ENCODE measurements at places on chromosomes 11 and 22.

DNA sequence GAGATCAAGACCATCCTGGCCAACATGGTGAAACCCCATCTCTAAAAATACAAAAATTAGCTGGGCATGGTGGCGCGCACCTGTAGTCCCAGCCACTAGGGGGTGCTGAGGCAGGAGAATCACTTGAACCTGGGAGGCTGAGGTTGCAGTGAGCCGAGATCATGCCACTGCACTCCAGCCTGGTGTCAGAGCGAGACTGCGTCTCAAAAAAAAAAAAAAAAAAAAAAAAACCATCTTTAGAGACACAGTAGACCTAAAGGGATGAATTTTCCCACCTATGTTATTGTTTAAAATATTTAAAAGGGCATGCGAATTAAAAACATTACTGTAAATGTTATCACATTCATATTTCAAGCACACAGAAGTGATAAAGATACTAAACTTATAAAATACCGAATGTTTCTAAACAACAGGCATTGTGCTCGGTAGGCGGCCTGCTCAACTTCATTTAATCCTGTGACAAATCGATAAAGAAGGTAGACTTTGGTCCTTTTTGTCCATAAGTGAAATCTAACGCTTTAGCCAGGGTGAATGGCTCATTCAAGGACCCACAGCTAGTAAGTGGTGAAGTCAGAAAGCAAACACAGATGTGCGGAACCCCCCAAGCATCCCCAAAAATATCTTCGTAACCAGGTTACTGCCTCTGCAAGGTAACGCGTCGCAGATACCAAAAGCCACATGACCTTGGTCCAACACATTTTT is 16.1 kb downstream of the NCAPD3 start:
- peak; percentile 61 for DNase-seq

- DNase-seq: no peak
These were observed 163.2 kb downstream of the PGR start for GRCh38 chr11:100966366-100966765.

DNA sequence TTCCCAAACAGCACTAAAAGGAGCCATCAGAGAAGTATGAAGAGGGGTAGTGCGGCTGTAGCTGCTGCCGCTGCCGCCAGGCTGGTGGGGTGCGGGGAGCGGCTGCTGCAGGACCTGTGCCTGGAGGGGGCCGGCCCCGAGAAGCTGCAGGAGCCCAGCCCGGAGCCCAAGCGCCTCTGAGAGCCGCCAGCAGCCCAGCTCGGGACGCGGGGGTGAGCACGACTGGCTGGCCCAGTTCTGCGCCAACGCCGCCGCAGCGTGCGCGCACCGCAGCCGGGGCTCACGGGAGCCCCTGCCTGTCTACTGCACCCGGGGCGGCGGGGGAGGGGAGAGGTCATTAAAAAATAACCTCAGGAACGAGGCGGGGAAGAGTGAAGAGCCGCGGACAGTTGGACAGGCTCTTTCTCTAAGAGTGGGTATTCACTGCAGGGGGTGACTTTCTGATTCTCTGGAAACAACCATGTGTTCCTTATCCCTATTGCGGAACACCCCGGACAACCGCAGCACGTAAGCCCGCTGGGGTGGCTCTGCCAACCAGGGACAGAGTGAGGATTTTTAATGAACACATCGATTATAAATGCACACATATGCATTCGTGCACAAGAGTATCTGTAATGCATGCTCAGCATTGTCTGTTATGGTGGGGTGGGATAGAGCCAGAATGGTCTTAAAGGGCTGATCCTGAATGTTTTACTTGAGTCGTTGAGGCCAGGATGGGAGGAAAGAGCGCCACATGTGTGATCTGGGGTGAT is 453 bp downstream of the GAS2 start:
- no peak for DNase-seq

DNA sequence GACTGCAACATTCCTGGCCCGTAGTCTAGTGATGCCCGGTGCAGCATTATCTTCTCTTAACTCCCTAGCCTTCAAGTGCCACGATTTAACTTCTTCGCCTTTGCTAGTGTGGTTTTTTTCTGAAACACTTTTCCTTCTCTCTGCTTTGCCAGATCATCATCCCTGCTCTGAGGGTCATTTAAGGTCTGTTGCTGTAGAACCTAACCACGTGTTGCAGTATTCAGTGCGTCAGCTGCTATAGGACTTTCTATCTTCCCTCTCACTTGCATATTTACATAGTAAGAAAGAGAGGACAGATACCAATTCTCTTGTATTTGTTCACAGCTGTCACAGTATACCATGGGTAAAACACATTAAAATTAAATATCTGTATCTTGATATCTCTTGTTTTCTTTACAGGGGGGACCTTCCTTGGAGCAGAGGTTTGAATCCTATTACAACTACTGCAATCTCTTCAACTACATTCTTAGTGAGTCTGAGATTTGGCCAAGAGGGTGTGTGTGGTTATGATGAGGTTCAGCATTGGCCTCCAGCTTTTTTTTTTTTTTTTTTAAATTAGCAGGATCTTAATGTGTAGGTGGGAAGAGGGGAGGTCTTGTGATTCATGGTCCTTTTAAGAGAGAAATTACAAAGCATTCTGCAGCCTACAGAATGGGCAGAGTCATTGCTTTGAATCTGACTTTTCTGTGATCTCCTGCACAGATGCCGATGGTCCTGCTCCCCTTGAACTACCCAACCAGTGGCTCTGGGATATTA is 13.5 kb downstream of the EIF3L start:
- no peak for DNase-seq

DNA sequence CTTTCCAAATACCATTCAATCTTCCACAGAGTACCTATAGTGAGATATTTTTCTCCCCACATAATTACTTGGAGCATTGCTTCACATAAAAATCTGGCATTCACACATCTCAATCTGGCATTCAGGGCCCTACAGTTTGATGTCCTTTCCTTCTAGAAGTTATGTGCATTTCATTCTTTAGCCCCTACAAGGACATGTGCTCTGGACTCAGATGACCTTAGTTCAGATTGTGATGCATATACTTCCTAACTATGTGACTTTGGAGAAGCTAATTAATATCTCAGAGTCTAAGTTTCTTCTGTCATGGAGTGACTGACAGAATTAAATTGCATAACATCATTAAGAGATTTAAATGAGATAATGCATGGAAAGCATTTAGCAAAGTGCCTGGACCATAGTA is 25.9 kb upstream of the PRSS23 start:
- no peak for DNase-seq

DNA sequence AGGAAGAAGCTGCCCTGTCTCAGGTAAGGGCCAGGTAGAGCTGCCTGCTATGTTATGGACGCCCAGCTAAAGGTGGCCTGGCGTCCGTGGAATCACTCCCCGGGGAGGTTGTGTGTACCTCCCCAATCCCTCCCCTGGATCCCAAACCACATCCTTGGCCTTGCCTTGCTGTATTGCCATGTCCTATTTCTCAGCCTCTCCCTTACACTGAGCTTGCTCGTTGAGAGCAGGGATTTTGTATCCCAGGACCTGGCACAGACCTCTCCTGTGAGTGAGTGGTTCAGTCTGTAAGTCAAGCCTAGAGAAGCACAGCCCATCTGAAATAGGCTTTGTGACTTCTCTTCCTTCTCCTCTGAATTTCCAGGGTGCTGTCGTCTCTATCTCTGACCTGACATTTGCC is 53.9 kb downstream of the TRAF6 start:
- DNase-seq: no peak

GRCh38 chr11:65225279-65226102 is 36.3 kb upstream of the POLA2 start:
- DNase-seq: peak; percentile 57

DNA sequence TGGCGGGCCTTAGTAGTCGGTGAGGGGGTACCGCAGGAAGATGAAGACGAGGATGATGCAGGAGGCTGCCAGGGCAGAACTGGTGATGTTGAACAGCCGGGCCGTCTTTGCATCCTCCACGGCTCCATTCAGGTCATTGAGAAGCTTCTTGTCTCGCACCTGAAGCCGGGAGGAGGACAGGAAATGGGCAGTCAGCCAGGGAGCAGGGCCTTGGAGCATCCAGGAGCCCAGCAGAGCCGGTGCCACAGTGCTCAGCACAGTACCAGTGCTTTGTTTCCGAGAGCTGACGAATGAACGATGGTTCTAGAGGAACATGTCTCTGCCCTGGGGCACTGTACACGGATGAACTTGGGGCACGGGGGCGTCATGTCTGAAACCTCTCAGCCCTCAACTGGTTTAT is 15.1 kb downstream of the IFITM10 start:
- no peak for DNase-seq

- DNase-seq: no peak
These were observed 9.6 kb downstream of the UFD1 start for GRCh38 chr22:19469421-19469820.

- no peak for DNase-seq
These were observed 13.0 kb upstream of the MYEOV start for GRCh38 chr11:69280994-69281393.

DNA sequence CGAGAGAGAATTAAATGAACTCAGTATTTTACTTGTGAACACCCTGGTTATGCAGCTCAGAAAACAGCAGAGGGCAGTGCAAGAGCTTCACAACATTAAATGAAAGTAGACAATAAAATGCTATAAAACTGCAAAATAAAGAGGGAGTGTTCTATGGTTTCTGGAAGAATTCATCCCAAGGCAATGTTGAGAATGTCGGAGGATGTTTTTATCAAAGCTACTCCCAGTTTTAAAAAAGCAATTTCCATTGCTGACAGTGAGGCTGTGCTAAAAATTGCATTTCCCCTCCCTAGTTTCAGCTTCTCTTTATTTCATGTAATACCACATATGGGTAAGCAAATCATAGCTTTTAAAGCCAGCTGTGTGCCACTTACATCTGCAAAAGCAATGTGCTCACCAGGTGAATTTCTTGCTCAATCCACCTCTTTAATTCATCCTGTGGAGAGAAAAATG is 296.8 kb downstream of the RAB38 start:
- no peak for DNase-seq

- DNase-seq: no peak
These were observed 5.1 kb downstream of the F2 start for GRCh38 chr11:46724088-46724487.

- no peak for DNase-seq
These were observed 14.6 kb downstream of the KCNJ1 start for GRCh38 chr11:128852327-128853023.

- no peak for DNase-seq
These were observed 489.7 kb downstream of the MIAT start for GRCh38 chr22:27146866-27147633.

GRCh38 chr22:33354928-33355327 is 296.7 kb upstream of the SYN3 start:
- DNase-seq: no peak

- no peak for DNase-seq
These were observed 217.0 kb downstream of the DYNC2H1 start for GRCh38 chr11:103326070-103326794.

DNA sequence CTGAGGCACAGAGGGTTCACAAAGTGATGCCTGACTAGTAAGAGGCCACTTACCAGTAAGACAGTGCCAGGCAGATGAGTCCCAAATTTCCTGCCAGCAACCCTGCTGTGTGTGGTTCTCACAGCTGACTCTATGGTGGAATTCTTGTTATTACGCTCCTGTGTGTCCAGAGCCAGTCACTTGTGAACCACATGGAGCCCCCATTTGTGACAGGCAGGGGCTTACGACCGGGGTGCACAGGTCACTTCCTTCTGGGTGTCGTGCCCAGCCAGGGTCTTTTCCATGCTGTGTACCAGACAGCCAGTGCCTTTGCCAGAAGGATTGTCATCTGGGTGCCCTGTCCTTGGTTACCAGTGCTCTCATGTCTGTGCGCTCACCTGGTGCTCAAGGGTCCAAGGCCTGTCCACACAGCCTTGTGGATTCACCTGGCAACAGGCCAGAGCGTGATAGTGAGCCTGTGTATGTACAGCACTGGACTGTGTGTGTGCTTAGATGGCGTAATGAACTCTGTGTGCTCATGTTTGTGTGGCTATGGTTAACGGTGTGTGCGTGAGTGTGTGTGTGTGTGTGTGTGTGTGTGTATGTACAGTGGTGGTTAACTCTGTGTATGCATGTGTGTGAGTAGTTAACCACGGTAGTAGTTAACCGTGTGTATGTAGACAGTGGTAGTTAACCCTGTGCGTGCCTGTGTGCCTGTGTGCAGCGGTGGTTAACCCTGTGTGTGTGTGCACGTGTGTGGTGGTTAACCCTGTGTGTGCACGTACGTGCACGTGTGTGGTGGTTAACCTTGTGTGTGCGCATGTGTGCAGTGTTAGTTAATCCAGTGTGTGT is 18.6 kb downstream of the GRAMD4 start:
- DNase-seq: no peak

GRCh38 chr11:133263332-133263731 is 269.0 kb downstream of the OPCML start:
- DNase-seq: no peak

- peak; percentile 53 for DNase-seq
These were observed 68.4 kb downstream of the IGLL5 start for GRCh38 chr22:22955866-22956535.

GRCh38 chr11:118418766-118419165 is 17.4 kb downstream of the ATP5MG start:
- no peak for DNase-seq

- no peak for DNase-seq
These were observed 460 bp downstream of the ZC3H12C start for GRCh38 chr11:110093407-110094297.

DNA sequence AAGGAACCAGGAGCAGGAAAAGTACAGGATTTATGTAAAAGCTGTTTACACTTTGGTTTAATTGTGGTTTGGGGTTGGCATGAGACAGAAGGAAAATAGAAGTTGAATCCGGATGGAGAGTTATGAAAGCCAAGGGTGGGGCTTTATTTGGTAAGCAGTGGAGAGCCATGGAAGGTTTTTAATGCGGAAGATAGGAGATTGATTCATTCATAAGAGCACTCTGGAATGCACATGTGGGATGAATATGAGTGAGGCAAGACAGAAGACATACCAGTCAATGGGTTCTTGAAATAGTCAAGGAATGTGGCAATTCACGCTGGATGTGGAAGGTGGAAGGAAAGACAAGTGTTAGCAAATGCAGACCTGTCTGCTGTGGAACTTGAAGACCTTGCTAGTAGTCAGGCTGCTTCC is 9.3 kb upstream of the GLB1L3 start:
- no peak for DNase-seq

DNA sequence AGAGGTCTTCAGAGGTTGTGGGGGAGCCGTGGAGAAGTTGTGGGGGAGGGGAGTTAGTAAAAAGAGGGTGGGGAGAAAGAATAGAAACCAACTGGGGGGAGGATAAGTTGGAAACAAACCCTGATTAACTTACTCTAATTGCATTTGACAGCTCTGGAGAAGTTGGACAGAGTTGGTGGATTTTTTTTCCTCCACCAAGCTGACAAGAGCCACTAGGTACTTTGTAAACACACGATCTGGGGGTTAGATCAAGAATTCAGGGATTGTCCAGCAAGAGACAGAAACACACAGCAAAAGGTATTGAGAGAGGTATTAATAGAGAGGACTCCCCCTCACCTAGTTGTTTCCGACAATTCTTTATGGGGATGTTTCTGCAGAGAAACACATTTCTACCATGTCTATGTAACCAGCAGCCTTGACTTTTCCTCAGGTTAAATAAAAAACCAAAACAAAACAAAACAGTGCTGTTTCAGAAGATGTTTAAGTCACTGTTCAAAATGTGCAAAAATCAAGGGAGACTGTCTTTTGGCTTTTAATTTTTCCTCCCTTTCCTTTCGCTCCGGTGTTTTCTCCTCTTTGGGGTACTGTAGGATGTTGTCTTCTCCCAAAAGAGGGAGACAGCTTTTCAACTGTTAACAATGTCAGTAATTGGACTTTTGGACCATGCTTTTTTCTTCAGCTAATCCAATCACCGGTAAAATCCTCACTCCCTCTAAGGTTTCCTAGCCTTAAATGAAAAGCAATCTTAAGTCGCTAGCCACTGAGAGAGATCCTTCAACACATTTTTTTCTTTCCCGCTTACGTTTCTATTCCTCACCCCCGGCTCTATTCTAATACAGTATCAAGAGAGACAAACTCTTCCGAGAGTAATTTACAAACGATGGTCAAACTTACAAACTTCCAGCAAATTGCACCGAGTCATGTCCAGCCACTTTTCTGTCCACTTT is 708 bp downstream of the MAML2 start:
- no peak for DNase-seq

Measured in activated CD4-positive, alpha-beta T cell treated with anti-CD3 and anti-CD28 coated beads, Interleukin-2, amount 50 U/mL, for 4 hours (primary cell).